Suprapubic skin (tissue), 4 donors: ENCODE measurements at places on chromosomes 7 and 10. TPM values are rescaled to one million over a fixed set of nuclear protein-coding genes. Genes with fewer than 3 reads are reported as not detected.

Gene PRR15
- 0.47 TPM for total RNA-seq

Gene MBL2
- total RNA-seq: not detected

Gene CCDC71L
- 7.8 TPM for total RNA-seq

Gene TMEM229A
- not detected for total RNA-seq

Gene HOXA7
- total RNA-seq: 14.9 TPM

Gene PRSS1
- total RNA-seq: not detected

DNA sequence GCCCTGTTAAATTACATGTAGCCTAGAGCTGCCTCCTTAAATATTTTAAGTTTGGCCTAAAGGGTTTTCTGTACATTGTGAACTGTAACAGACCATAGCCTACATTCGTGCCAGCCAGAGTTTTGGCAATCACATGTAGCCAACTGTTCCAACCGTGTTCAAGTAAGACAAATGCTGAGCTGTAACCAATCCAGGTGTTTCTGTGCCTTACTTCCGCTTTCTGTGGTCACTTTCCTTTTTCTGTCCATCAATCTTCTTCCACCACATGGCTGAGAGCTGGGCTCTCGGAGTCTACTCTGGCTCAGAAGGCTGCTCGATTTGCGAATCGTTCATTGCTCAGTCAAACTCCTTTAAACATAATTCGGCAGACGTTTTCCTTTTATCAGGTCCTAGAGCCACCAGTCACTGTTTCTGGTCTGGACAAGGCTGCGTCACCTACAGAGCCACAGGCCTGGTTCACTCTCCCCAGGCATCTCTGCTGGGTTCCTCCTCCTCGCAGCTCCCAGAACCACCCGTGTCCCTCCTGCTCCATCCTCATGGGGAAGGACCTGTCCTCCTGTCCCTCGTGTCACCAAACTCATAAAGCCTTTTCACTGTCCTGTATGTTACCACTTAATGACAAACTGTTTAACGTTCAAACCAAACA lies 158.0 kb upstream of the RHEB start:
- DNase-seq: peak; percentile 33
- H3K27me3 ChIP-seq: no peaks in the 10 kb centered on the region
- no peak overlapping the region for H3K27ac ChIP-seq
- no peak overlapping the region for H3K4me3 ChIP-seq
- H3K36me3 ChIP-seq: peaks cover 5% of the 10 kb centered on the region

DNA sequence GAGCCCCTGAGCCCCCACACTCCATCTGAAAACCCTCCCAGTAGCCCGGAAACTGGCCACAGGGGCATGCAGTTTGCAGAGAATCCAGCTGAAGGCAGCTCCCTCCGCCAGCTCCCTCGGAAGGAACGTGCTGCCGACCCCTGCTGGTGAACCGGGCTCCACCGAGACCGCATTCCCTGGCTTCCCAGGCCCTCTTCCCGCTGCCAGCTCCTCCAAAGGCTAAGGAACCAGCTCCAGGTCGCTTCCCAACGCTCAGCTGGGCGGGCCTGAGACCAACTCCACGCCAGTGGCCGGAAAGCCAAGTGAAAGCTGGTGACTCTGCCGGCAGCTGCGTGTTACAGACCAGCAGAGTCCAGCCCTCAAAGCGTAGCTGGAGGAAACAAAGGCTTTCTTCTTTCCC lies 35.8 kb downstream of the GPER1 start:
- DNase-seq: peak; percentile 90
- H3K4me1 ChIP-seq: peaks cover 17% of the 10 kb centered on the region
- H3K36me3 ChIP-seq: no peaks in the 10 kb centered on the region
- peak overlapping the region; percentile 51 for H3K27ac ChIP-seq
- no peaks in the 10 kb centered on the region for H3K27me3 ChIP-seq

GRCh38 chr7:136194878-136195277 lies 217.7 kb upstream of the MTPN start:
- no peak overlapping the region for H3K27ac ChIP-seq
- H3K4me1 ChIP-seq: no peaks in the 10 kb centered on the region
- no peak for DNase-seq
- H3K36me3 ChIP-seq: no peaks in the 10 kb centered on the region
- no peaks in the 10 kb centered on the region for H3K27me3 ChIP-seq
- H3K4me3 ChIP-seq: no peak overlapping the region

DNA sequence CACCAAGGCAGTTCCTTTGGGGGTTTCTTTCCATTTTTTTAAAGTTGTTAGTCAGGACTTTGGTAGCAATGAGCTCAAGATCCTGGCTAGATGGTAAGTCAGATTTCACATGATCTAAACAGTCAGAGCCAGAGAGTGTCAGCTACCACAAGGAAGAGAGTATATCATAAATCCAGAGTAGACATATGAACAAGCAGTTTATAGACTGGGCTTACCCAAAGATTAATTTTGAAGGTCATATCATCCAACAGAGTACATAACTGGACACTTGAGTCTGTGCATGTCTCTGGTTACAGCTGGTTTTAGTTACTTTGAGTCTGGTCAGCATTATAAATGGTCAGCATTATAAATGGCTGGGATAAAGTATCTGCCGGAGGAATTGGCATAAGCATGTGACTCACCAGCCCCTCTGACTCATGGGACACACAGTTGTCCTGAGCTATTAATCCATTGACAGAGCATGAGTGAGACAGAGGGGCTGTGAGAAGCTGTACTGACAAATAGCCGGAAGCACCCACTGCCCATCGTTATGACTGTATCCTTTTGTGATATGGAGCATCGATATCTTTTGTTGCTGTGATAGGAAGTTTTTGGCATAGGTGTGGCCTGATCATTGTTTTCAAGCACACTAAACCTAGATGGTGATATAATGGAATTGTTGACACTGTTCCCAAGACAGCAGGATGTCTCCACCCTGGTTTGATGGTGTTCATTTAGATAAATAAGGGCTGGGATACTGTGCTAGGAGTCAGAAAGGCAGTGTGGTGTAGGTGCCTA lies 19.3 kb downstream of the PPP1R3C start:
- peak overlapping the region; percentile 76 for H3K27ac ChIP-seq
- H3K36me3 ChIP-seq: no peaks in the 10 kb centered on the region
- no peak overlapping the region for H3K4me3 ChIP-seq
- peaks cover 19% of the 10 kb centered on the region for H3K4me1 ChIP-seq
- no peak for DNase-seq

DNA sequence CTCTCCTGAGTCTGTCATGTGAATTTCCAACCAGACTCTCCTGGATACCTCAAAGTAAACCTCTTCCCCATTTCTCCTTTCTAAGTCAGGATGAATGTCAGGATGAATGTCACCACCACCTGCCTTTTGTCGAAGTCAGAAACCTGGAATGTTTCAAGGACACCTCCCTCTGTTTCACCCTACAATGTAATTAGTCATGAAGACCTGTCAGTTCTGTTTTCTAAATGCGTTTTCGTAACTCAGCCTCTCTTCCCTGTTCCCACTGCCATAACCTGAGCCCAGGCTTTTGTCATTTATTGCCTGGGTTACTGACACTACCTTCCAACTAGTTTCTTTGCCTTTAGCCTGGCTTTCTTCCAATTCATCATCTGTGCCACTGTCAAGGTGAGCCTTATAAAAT lies 5.5 kb upstream of the STN1 start:
- H3K27me3 ChIP-seq: no peaks in the 10 kb centered on the region
- H3K4me3 ChIP-seq: no peak overlapping the region
- H3K36me3 ChIP-seq: no peaks in the 10 kb centered on the region
- no peak for DNase-seq
- peaks cover 9% of the 10 kb centered on the region for H3K4me1 ChIP-seq

DNA sequence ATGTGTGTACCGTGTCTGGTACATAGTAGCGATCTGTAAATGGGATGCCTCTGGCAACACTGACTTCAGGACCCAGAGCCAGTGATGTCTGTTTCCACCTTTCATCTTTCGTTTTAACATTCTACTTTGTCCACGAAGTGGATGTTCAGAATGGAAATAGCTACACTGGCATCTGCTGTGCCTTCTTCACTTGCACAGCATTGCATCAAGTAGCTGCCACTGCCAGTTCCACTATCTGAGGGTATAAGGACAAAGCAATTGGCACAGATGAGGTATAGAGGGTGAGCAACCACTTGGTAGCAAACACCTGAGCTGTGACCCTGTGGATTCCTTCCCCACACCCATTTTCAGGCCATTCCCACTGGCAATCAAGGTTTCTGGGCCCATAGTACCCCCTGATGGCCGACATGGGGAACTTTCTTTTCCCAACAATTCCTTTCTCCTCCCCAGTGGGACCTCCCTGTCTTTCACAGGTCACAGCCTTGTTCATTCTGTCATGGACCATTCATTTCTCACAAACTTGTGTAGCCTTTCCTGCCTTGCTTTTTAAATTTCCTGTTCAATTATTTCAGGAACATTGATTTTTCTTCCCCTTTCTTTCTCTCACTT lies 4.0 kb downstream of the ITGA8 start:
- peaks cover 27% of the 10 kb centered on the region for H3K27me3 ChIP-seq
- no peak overlapping the region for H3K4me3 ChIP-seq
- H3K4me1 ChIP-seq: peaks cover 13% of the 10 kb centered on the region
- H3K36me3 ChIP-seq: no peaks in the 10 kb centered on the region

- no peaks in the 10 kb centered on the region for H3K36me3 ChIP-seq
- H3K4me1 ChIP-seq: no peaks in the 10 kb centered on the region
- no peak for DNase-seq
- no peaks in the 10 kb centered on the region for H3K27me3 ChIP-seq
- H3K27ac ChIP-seq: no peak overlapping the region
Observed at GRCh38 chr10:24643679-24644209, 79.9 kb downstream of the ARHGAP21 start.

DNA sequence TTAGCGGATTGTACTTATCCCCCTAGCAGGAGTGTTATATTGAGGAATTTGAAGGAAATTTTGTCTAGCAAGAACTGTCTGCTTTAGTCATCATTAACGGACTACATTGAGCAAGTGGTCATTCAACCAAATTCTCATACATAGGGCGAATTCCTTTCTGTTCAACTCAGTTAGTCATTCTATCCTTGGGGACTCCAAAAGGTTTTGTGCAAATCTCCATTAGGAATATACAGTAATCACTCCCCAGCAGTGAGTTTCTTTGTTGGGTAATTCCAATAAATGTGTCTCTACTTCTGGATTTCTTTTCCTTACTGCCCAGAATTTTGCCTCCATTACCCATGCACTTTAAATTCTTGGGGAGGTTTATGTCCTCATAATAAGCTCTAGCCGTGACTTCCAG lies 51.1 kb downstream of the EPDR1 start:
- H3K27me3 ChIP-seq: no peaks in the 10 kb centered on the region
- H3K4me1 ChIP-seq: no peaks in the 10 kb centered on the region
- DNase-seq: no peak
- H3K27ac ChIP-seq: no peak overlapping the region
- no peaks in the 10 kb centered on the region for H3K36me3 ChIP-seq

- no peak overlapping the region for H3K27ac ChIP-seq
- no peaks in the 10 kb centered on the region for H3K27me3 ChIP-seq
- no peak for DNase-seq
- peaks cover 23% of the 10 kb centered on the region for H3K4me1 ChIP-seq
Observed at GRCh38 chr10:95837783-95838182, 70.0 kb upstream of the CC2D2B start.

- no peak overlapping the region for H3K4me3 ChIP-seq
- no peak for DNase-seq
- no peaks in the 10 kb centered on the region for H3K27me3 ChIP-seq
- H3K4me1 ChIP-seq: peaks cover 9% of the 10 kb centered on the region
- no peaks in the 10 kb centered on the region for H3K36me3 ChIP-seq
- H3K27ac ChIP-seq: no peak overlapping the region
Observed at GRCh38 chr10:69055241-69055640, 32.7 kb upstream of the SRGN start.

DNA sequence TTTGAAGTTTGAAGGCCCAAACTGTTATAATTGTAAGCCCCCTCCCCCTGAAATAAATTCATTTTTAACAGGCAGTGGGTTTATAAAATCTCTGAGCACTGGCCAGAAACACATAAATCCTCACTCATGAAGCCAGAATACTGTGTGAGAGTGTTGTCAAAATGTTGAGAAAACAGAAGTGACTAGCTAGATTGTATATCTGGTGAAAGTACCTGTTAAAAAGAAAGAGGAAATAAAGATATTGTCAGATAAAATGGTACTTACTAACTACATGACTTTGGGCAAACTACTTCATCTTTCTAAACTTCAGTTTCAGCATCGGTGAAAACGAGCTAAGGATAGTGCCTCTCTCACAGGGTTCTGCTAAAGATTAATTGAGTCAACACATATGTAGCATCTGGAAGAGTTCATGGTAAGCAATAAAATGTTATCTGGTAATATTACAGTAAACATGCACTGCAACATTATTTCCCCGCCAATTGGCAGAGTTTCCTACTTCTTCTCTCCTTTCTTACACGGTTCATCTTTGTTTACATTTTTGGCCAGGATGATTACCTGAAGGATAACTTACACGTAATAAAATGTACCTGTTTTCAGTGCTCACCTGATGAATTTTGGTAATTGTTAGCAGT lies 202.5 kb upstream of the CHRM2 start:
- H3K4me3 ChIP-seq: no peak overlapping the region
- H3K27me3 ChIP-seq: no peaks in the 10 kb centered on the region
- no peak for DNase-seq
- H3K27ac ChIP-seq: no peak overlapping the region

DNA sequence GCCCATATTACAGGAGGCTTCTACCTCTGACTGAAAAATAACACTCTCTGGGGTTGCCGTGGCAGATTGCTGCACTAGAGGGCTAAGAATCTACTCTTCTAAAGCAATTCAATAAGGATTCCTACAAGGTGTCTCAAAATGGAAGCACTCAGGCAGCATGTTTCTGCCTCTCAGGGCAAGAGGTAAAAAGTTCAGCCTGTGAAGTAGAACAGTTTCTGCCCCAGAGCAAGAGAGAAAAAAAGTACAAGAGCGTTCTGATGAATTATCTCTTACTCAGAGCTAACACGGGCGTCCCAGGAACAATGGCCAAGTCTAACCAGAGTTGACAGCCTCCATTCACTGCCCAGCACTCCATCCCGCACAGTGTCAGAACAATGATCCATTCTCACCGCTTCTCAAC lies 71.3 kb upstream of the TES start:
- no peaks in the 10 kb centered on the region for H3K27me3 ChIP-seq
- H3K36me3 ChIP-seq: no peaks in the 10 kb centered on the region
- H3K4me1 ChIP-seq: no peaks in the 10 kb centered on the region
- no peak for DNase-seq
- H3K4me3 ChIP-seq: no peak overlapping the region

- H3K27ac ChIP-seq: no peak overlapping the region
- DNase-seq: no peak
- no peak overlapping the region for H3K4me3 ChIP-seq
- peaks cover 35% of the 10 kb centered on the region for H3K27me3 ChIP-seq
Observed at GRCh38 chr7:142637240-142637639, 112.0 kb upstream of the PRSS1 start.

DNA sequence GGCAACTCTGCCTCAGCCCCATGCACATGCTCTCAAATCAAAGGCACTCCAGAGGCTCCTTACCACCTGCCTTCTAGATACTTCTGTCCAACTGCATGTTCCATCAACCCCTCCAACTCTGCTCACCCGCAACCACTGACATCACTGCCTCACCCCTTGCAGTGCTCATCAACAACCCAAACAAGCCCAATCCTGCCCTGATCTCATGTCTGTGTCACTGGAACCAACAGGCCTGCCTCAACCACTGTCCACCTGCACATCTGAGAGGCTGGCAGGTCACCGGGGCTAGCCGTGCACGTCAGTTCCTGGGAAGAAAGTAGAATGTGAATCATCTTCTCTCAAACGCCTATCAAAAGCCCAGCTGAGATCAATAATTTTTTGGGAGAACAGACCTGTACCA lies 33.3 kb downstream of the CTBP2 start:
- DNase-seq: no peak
- H3K36me3 ChIP-seq: peaks cover 12% of the 10 kb centered on the region
- H3K4me1 ChIP-seq: peaks cover 41% of the 10 kb centered on the region
- H3K27ac ChIP-seq: no peak overlapping the region
- no peak overlapping the region for H3K4me3 ChIP-seq
- no peaks in the 10 kb centered on the region for H3K27me3 ChIP-seq
